A549 treated with Mapracorat at 1 μM for 4 hours (cell line): ENCODE measurements at places on chromosomes 1 and 21. TPM values are rescaled to one million over a fixed set of nuclear protein-coding genes. Genes with fewer than 3 reads are reported as not detected.

The BTBD19 gene
- total RNA-seq, result 2.3 to 3.4 TPM (median 2.7 TPM) in 5 replicates

The DEPDC1 gene
- total RNA-seq, result 10.1 to 15.1 TPM (median 13.5 TPM) in 5 replicates

The NMNAT2 gene
- total RNA-seq, result 0.39 to 0.91 TPM (median 0.56 TPM) in 5 replicates

The DYRK1A gene
- 11.4 to 13.5 TPM (median 12.8 TPM) in 5 replicates for total RNA-seq

The UBXN11 gene
- total RNA-seq, result 11.8 to 18.4 TPM (median 15.9 TPM) in 5 replicates

The EPHX1 gene
- 193 to 239 TPM (median 216 TPM) in 5 replicates for total RNA-seq

The KRTAP26-1 gene
- not detected in 5 replicates for total RNA-seq

The TMCO1 gene
- total RNA-seq, result 162 to 186 TPM (median 165 TPM) in 5 replicates

The GPR37L1 gene
- total RNA-seq, result 0.10 to 0.16 TPM (median 0.15 TPM) in 5 replicates

The MRAP gene
- not detected in 5 replicates for total RNA-seq

The SPRR2G gene
- not detected in 5 replicates for total RNA-seq

The RNF186 gene
- total RNA-seq, result not detected in 5 replicates

The IL19 gene
- total RNA-seq, result 0.13 TPM in 1 of 5 replicates, not detected in the others

The RNU1-4 gene
- total RNA-seq, result not detected in 5 replicates
